Left ventricle myocardium inferior (tissue), 1 donor: ENCODE measurements at places on chromosomes 5 and 9.

- no peak overlapping the region for H3K4me3 ChIP-seq
- no peaks in the 10 kb centered on the region for H3K36me3 ChIP-seq
- H3K27ac ChIP-seq = no peak overlapping the region
- no peaks in the 10 kb centered on the region for H3K27me3 ChIP-seq
Observed at GRCh38 chr9:132003896-132004295, 75.8 kb downstream of the MED27 start.

- H3K27me3 ChIP-seq = peaks cover 3% of the 10 kb centered on the region
- no peak overlapping the region for H3K4me3 ChIP-seq
- H3K27ac ChIP-seq = no peak overlapping the region
- H3K4me1 ChIP-seq = no peaks in the 10 kb centered on the region
Observed at GRCh38 chr5:166906991-166907713, 1384.3 kb upstream of the WWC1 start.

DNA sequence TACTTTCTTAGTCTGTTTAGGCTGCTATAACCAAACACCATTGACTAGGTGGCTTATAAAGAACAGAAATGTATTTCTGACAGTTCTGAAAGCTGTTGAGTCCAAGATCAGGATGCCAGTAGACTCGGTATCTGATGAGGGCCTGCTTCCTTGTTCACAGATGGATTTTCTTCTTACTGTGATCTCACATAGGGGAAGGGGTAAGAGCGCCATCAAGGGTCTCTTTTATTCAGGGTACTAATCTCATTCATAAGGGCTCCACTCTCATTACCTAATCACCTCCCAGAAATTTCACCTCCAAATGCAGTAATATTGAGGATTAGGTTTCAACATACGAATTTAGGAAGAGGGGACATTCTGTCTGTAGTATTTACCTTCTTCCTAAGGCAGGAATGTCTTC is 384.0 kb upstream of the DMAC1 start:
- DNase-seq = no peak
- H3K4me3 ChIP-seq = no peak overlapping the region
- no peak overlapping the region for H3K27ac ChIP-seq
- H3K36me3 ChIP-seq = no peaks in the 10 kb centered on the region
- H3K27me3 ChIP-seq = no peaks in the 10 kb centered on the region
- no peaks in the 10 kb centered on the region for H3K4me1 ChIP-seq

GRCh38 chr5:78504704-78505677 is 143.6 kb downstream of the LHFPL2 start:
- peak overlapping the region; percentile 74 for H3K27ac ChIP-seq
- H3K4me3 ChIP-seq = no peak overlapping the region
- no peaks in the 10 kb centered on the region for H3K27me3 ChIP-seq
- DNase-seq = peak; percentile 85
- H3K4me1 ChIP-seq = peaks cover 73% of the 10 kb centered on the region
- no peaks in the 10 kb centered on the region for H3K36me3 ChIP-seq

DNA sequence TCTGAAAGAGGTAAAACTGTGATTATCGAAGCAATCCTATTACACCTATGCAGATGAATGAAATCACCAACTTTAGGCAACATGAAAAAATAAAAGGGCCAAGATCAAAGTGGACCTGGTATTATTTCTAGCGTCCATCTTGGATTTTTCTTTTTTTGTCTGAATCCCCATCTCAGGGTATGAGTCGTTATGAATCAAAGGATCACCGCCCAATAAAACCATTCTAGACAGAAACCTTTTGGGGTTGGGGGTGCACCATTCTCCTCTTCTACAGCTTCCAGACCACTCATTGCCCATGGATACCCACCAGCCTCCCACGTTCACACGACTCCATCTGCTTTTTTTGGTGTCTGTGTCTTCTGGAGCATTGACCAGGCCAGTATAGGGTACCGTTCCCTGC is 33.4 kb downstream of the MAP1B start:
- no peaks in the 10 kb centered on the region for H3K36me3 ChIP-seq
- peaks cover 71% of the 10 kb centered on the region for H3K4me1 ChIP-seq
- H3K4me3 ChIP-seq = no peak overlapping the region
- no peaks in the 10 kb centered on the region for H3K27me3 ChIP-seq
- DNase-seq = no peak
